Left kidney (tissue), 8 donors: ENCODE measurements at places on chromosomes 5 and 9.

GRCh38 chr5:137342764-137343163 is 156.4 kb downstream of the SPOCK1 start:
- DNase-seq = no peak

GRCh38 chr9:24258626-24259025 is 287.1 kb downstream of the IZUMO3 start:
- no peak for DNase-seq

- DNase-seq = no peak
Observed at GRCh38 chr5:26237489-26237888, 800.9 kb downstream of the CDH9 start.

- no peak for DNase-seq
Observed at GRCh38 chr9:86135371-86135770, 36.0 kb upstream of the GOLM1 start.

- DNase-seq = no peak
Observed at GRCh38 chr5:171710451-171711024, 75.1 kb upstream of the SMIM23 start.

GRCh38 chr9:109767404-109767803 is 12.6 kb upstream of the PALM2AKAP2 start:
- no peak for DNase-seq

DNA sequence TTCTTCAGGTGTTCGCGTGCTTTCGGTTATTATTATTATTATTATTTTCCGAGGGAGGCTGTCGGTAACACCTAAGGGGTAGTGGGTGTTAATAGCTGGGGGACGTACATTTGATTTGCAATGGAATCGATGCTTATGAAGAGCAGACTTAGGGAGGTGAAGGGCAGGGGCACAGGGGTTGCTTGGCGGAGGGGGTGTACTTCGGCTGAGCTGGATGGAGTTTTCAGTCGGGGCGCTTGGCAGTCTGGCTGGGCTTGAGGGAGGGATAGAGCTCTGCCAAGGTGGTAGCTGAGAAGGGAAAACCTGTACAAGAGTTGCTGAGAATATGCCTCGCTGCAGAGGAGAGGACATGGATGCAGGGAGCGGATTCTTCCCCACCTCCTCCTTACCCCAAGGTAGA is 617 bp upstream of the PTPRD start:
- no peak for DNase-seq

DNA sequence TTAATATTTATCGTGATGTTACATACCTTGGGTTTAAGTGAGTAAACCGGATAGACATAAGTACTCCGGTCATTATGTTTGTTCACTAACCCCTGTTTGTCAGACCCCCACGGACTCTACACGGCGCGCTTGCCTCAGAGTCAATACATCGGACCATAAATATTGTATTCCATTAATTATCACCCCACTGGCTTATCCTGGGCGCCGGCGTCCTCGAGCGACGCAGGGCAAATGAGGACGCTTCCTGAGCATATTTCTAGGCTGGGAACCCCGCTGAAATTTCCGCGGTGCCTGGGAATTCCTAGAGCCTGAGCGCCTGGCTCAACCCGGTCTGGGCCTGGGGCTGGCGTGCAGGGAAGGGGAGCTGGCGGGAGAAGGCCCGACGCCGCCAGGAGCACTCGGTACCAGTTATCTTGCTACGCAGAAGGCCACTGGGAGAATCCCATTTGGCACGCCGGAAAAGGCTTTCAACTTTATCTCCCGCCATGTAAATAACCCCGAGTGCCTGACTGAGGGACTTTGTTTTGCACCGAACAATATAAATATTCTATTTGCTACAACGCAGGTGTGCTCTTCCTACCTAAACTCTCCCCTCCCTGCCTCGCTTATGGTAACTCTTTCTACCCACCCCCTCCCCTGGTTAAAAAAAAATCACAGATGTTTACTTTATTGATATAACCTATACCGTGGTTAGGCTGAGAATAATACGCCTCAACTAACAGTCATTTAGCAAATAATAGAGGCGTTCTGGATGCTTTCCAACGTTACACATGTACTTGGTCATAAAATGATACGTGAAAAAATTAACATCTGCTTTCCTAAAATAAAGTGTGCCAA is 19.4 kb downstream of the NR2F1 start:
- peak; percentile 49 for DNase-seq

GRCh38 chr9:25094518-25094917 is 548.8 kb upstream of the IZUMO3 start:
- no peak for DNase-seq

- DNase-seq = no peak
Observed at GRCh38 chr9:13532407-13532806, 252.9 kb upstream of the MPDZ start.

GRCh38 chr5:156328766-156329165 is 1.8 kb downstream of the SGCD start:
- no peak for DNase-seq

GRCh38 chr9:19117039-19117716 is 10.1 kb downstream of the PLIN2 start:
- DNase-seq = no peak

DNA sequence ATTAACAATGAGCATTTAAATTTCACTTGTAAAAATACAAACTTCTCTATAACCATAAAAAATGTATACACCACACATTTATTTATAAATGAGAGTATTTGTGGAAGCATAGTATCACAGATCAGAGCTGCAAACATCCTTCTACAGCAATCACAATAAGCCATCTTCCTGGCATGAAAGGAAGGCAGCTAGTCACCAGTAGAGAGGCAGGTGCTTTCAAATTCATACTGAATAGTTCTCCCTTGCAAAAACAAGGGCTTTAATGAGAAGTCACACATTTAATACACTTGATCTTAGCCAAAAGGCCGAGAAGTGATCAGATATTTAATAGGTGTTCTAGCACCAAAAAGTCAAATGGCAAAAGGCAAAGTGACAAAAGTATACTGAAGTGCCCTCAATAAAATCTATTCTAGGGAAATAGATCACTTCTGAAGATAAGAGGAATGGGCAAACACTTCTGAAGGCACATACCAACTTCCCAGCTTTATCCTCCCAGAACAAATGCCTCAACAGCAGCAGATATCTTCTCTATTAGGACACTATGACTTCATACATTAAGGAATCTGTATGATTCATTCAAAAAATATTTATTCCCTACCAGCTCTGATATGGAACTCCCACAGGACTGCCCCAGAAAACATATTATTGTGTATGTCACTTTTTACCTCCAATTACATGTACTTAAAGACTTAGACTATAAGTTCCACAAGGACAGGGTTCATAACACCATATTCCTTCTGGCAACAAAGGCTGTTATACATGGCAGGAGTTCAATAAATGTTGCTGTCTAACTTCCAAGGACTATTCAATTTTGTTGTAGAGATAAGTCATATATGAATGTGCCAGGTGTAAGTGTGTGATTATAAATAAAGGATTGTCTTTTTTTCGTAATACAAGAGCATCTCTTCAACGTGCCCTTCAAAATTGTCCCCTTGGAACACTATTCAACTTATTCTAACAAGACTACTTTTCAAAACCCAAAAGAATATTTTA is 31.7 kb downstream of the MAPKAP1 start:
- no peak for DNase-seq

GRCh38 chr5:132054697-132055440 is 5.6 kb upstream of the IL3 start:
- no peak for DNase-seq

- no peak for DNase-seq
Observed at GRCh38 chr5:91136271-91136670, 246.8 kb downstream of the ARRDC3 start.

DNA sequence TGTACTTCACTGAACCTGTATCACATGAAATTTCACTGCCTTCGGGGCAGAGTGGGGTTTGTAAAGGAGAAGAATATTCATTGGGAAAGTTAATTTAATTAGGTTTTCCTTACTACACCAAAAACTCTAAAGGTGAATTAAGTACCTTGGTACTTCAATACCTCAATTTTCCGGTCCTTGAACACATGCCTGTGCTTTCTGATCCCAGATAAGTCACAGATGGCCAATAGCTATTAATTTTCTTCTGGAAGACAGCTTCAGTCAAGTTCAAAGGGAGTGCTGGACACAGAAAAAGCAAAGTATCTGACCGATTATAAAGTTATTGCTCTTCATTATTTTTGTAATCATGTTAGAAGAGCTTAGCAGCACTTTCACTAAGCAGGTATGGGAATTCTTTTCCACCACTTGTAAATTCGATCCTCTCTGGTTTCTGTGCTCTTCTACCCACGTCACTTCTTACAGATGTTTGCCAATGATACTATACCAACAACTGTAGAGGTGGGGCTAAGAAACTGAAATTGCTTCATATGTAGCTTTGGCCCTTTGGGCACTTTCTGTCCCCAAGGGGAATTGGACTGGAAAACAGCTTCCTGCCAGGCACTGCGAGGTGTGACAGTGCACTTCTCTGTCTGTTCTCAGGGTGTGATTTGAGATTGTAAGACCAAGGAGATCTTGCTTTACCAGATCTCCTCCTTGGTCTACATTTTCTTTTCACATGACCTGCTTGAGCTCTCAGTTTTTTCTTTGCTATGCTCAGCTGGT is 164.0 kb downstream of the CCDC192 start:
- DNase-seq = no peak

DNA sequence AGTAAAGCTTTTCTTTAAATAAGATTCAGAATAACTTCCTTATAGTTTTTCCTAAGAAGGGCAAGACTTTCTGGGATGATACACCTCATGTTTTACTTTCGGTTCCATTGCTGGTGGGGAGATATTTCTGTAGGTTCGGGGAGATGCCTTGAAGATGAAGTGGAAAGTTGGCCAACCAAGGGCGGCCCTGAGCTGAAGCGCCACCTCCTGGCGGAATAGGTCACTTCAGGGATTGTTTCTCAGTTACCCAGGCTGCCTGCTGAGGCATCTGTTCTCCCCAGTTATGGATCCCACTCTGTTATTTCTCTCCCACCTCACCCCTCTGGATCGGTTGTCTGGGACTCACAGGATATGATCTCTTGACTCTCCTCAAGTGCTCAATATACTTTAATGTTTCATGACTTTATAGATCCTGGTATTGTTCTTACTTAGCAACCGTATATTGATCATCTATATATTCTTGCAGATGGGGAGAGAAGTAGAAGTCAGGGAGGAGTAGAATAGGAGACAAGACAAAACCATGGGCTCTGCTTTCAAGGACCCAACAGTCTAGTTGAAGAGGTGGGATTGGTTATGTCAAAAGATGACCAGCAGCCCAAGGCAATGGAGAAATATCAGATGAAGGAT is 23.4 kb downstream of the MEGF10 start:
- DNase-seq = no peak

GRCh38 chr5:73265641-73266040 is 92.6 kb downstream of the TMEM174 start:
- DNase-seq = no peak

DNA sequence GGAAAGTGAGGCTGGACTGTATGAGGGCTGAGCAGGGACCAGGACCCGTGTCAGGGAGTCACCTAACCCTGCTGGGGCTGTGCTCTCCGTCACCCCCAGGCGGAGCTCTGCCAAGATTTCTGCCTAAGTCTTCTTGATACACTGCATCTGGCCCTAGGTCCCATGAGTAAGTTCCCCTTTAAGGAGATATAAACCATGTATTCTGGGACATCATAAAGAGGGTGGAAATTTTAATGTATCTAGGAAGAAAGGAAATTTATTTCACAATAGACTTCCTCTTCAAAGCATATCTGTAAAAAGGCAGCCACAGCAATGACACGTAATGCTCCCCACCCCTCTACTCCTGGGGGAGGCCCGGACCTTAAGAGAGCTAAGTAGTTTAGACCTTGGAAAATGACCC is 183.4 kb downstream of the FBXL7 start:
- peak; percentile 31 for DNase-seq

DNA sequence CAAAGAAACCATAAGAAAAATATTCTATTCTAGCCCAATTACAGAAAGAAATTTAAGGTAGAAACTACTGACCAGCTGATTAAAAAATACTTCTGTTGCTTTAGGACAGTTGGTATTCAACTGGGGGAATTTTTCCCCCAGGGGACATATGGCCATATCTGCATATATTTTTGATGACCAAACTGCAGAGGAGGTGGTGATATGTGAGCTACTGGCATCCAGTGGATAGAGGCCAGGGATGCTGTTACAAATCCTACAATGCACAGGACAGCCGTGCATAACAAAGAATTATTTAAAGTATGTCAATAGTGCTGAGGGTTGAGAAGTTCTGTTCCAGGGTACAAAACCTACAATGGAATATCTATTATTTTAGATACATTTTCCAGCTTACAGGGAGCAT is 24.0 kb downstream of the ZFR start:
- DNase-seq = no peak

DNA sequence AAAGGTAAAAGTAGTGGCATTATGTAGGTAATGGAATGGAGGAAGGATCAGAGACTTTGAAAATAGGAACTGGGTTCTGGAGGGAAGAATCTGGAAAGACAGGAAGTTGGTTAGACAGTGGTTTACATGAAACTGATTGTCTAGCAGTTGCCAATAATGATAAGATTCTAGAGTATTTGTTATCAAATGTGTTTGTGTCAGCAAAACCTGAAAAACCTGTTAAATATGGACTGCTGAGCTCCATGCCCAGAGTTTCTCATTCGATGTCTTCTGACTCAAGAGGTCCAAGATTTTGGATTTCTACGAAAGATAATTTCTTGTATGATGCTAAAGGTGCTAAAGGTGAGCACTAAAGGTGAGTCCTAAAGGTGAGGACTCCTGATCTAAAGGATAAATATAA is 515.0 kb upstream of the TUSC1 start:
- no peak for DNase-seq

- peak; percentile 61 for DNase-seq
Observed at GRCh38 chr5:61933787-61934626, 372.0 kb upstream of the KIF2A start.

- DNase-seq = peak; percentile 63
Observed at GRCh38 chr5:172603251-172603806, 37.7 kb upstream of the NEURL1B start.

DNA sequence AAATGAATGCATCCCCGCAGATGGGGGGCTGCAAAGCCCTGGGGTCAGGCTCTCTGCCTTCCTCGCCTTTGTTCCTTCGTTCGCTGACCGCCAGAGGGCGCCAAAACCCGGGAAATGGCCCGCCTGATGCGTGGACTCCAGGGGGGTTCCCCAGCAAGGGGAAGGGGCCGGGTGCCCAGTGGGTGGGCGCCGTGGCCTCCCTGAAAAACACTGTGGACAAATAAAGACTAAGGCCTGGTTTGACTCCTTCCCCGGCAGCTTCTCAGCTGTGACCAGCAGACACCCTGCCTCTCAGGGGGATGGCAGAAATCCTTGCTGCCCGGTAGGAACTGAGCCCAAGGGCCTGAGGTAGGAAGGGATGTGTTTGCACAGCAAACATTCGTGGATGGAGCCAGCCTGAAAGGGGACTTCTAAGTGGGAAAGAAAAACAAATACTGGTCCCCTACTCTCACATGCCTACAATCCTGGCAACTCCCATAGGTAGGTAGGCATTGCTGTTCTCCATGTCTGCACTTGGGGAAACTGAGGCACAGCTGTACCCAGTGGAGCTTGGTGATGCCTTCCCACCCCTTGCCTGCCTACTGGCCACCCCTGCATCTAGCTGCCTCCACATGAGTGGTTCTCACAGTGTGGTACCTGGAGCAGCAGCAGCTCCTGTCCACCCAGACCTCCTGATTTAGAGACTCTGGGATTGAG is 57.7 kb downstream of the DUSP1 start:
- DNase-seq = no peak
